ENCODE measurements at places on chromosomes 4 and X. TPM values are rescaled to one million over a fixed set of nuclear protein-coding genes. Genes with fewer than 3 reads are reported as not detected.

CCNA2 gene
- total RNA-seq = 0.25 TPM

DNA sequence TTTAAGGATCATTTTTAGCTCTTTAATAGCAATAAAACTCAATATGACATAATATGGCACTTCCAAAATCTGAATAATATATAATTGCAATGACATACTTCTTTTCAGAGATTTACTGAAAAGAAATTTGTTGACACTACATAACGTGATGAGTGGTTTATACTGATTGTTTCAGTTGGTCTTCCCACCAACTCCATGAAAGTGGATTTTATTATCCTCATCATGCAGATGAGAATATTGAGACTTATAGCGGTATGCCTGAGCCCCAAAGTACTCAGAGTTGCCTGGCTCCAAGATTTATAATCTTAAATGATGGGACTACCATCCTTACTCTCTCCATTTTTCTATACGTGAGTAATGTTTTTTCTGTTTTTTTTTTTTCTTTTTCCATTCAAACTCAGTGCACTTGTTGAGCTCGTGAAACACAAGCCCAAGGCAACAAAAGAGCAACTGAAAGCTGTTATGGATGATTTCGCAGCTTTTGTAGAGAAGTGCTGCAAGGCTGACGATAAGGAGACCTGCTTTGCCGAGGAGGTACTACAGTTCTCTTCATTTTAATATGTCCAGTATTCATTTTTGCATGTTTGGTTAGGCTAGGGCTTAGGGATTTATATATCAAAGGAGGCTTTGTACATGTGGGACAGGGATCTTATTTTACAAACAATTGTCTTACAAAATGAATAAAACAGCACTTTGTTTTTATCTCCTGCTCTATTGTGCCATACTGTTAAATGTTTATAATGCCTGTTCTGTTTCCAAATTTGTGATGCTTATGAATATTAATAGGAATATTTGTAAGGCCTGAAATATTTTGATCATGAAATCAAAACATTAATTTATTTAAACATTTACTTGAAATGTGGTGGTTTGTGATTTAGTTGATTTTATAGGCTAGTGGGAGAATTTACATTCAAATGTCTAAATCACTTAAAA is 15.3 kb downstream of the ALB start:
- H3K4me3 ChIP-seq = no peak overlapping the region
- DNase-seq = no peak
- no peaks in the 10 kb centered on the region for H3K4me1 ChIP-seq
- no peaks in the 10 kb centered on the region for H3K36me3 ChIP-seq

DNA sequence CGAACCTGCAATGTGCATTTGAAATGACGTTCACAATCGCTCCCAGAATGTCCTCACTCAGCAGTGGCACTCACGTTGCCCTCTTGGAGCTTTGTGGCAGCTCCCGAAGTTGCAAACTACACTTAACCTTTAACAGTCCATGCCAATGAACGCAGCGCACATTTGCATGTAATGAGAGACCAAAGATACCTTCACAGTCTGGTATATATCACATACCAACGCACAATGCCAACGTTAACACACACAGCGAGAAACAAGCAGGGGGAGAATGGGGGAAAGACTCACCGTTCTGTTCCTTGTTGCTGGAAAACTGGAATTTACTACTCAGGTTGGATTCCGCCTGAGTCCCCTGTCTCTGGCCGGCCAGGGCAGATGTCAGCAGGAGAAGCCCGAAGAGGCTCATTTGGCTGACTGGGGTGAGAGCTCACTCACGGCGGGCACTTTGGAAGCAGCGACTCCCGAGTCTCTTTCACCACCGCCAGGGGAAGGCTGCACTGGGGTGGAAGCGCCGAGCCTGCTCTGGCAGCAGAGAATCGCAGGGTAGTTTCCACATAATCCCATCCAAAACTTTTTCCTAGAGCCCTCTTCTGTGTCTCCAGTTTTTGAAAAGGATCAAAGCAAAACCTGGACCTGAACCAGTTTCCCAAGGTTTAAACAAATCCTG is 966 bp downstream of the PDGFC start:
- no peak for DNase-seq
- peaks cover 27% of the 10 kb centered on the region for H3K27me3 ChIP-seq
- no peaks in the 10 kb centered on the region for H3K4me1 ChIP-seq
- H3K27ac ChIP-seq = no peak overlapping the region
- H3K4me3 ChIP-seq = peak overlapping the region; percentile 72
- no peaks in the 10 kb centered on the region for H3K36me3 ChIP-seq

GRCh38 chr4:41887821-41888686 is 47.2 kb upstream of the TMEM33 start:
- H3K4me3 ChIP-seq = no peak overlapping the region
- no peak for DNase-seq
- H3K4me1 ChIP-seq = peaks cover 2% of the 10 kb centered on the region
- no peak overlapping the region for H3K27ac ChIP-seq
- no peaks in the 10 kb centered on the region for H3K36me3 ChIP-seq
- H3K27me3 ChIP-seq = peaks cover 68% of the 10 kb centered on the region

GRCh38 chr4:78644744-78645330 is 93.3 kb downstream of the ANXA3 start:
- no peak overlapping the region for H3K4me3 ChIP-seq
- peak overlapping the region; percentile 43 for H3K27ac ChIP-seq
- H3K27me3 ChIP-seq = peaks cover 14% of the 10 kb centered on the region
- H3K36me3 ChIP-seq = no peaks in the 10 kb centered on the region
- DNase-seq = peak; percentile 8

ZNF518B gene
- total RNA-seq = 24.2 TPM

GRCh38 chr4:109816894-109817293 is 1.3 kb downstream of the GAR1 start:
- DNase-seq = no peak
- H3K4me3 ChIP-seq = peak overlapping the region; percentile 99
- H3K36me3 ChIP-seq = peaks cover 18% of the 10 kb centered on the region
- no peaks in the 10 kb centered on the region for H3K27me3 ChIP-seq
- H3K4me1 ChIP-seq = peaks cover 40% of the 10 kb centered on the region
- peak overlapping the region; percentile 98 for H3K27ac ChIP-seq

DNA sequence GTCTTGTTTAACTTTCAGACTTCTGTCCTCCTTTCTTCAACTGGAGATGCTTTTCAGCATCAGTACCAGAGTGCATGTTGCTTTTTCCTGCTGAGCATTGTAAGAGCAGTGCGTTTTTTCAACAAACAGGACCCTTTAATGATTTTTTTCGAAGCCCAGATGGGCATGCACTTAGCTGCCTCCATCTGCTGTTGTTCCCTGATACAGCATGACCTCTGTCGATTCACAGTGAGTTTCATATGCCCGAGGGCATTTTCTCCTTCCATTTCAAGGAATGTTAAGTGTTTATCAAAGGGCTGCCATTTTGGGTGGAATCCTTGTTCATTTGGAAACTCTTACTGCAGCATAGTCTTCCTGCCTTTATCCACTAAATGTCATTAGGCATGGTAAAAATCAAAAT is 428.6 kb downstream of the DTHD1 start:
- no peaks in the 10 kb centered on the region for H3K4me1 ChIP-seq
- no peak for DNase-seq
- H3K27ac ChIP-seq = no peak overlapping the region
- no peak overlapping the region for H3K4me3 ChIP-seq

BMPR1B gene
- total RNA-seq = not detected

UGT2A1 gene
- total RNA-seq = not detected

- H3K27me3 ChIP-seq = no peaks in the 10 kb centered on the region
- no peak overlapping the region for H3K27ac ChIP-seq
- no peaks in the 10 kb centered on the region for H3K4me1 ChIP-seq
- H3K4me3 ChIP-seq = no peak overlapping the region
- no peaks in the 10 kb centered on the region for H3K36me3 ChIP-seq
These were observed 378.3 kb upstream of the FMR1 start for GRCh38 chrX:147533426-147533825.

MXRA5 gene
- total RNA-seq = not detected

DACH2 gene
- not detected for total RNA-seq

GRCh38 chr4:8828869-8829268 is 42.8 kb downstream of the HMX1 start:
- no peaks in the 10 kb centered on the region for H3K4me1 ChIP-seq
- no peak overlapping the region for H3K27ac ChIP-seq
- no peaks in the 10 kb centered on the region for H3K36me3 ChIP-seq
- no peak overlapping the region for H3K4me3 ChIP-seq
- peaks cover 3% of the 10 kb centered on the region for H3K27me3 ChIP-seq
- no peak for DNase-seq

DNA sequence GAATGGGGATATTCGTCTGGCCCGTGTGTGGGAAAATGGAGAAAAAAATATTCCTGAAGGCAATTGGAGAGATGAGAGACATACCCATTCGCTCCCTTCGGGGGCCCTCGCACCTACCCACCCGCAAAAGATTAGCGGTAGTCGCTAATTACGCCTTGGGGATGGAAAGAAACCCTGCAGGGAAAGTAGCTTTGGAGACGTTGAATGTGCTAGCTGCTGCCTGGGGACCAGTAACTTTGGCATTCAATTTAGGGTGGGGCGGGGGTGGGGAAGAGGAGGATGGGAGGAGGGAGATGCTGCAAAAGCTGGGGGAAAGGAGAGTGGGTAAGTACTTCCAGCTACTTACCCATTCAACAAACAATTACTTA is 407 bp upstream of the ZC4H2 start:
- no peaks in the 10 kb centered on the region for H3K36me3 ChIP-seq
- peak overlapping the region; percentile 88 for H3K27ac ChIP-seq
- no peaks in the 10 kb centered on the region for H3K27me3 ChIP-seq
- H3K4me3 ChIP-seq = peak overlapping the region; percentile 97
- no peak for DNase-seq

GRCh38 chr4:90126805-90127204 is 389 bp upstream of the CCSER1 start:
- peak overlapping the region; percentile 60 for H3K27ac ChIP-seq
- H3K36me3 ChIP-seq = peaks cover 4% of the 10 kb centered on the region
- DNase-seq = no peak
- peaks cover 18% of the 10 kb centered on the region for H3K4me1 ChIP-seq
- H3K4me3 ChIP-seq = peak overlapping the region; percentile 90

DNA sequence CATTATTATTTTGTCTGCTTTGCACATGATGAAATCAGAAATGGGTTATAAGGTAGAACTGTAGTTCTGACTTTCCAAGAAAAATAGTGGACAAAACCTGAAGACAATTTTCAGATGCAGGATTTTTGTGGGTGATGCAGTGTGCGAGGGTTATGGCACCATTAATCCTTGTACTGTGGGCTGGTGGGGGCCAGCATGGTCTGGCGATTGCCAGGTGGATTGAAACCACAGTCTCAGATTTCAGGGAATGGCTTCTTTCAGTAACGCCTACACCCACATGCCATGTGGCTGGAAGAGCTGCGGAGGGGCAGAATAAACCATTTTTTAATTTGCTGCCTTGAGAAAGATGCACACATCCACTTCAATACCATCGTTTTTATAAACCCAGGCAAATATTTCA is 150.5 kb downstream of the ARSF start:
- no peaks in the 10 kb centered on the region for H3K27me3 ChIP-seq
- no peak overlapping the region for H3K27ac ChIP-seq
- DNase-seq = no peak
- no peak overlapping the region for H3K4me3 ChIP-seq

KCTD8 gene
- not detected for total RNA-seq

C4orf51 gene
- total RNA-seq = not detected

NXF2 gene
- not detected for total RNA-seq

LRP2BP gene
- total RNA-seq = 2.1 TPM

GRCh38 chr4:3449047-3449573 is 7.3 kb downstream of the HGFAC start:
- H3K27ac ChIP-seq = no peak overlapping the region
- H3K27me3 ChIP-seq = peaks cover 5% of the 10 kb centered on the region
- no peak overlapping the region for H3K4me3 ChIP-seq
- no peak for DNase-seq

- DNase-seq = no peak
- H3K4me1 ChIP-seq = no peaks in the 10 kb centered on the region
- H3K27ac ChIP-seq = no peak overlapping the region
- H3K27me3 ChIP-seq = no peaks in the 10 kb centered on the region
- no peaks in the 10 kb centered on the region for H3K36me3 ChIP-seq
These were observed 65.5 kb downstream of the ZNF81 start for GRCh38 chrX:47902161-47902560.

DNA sequence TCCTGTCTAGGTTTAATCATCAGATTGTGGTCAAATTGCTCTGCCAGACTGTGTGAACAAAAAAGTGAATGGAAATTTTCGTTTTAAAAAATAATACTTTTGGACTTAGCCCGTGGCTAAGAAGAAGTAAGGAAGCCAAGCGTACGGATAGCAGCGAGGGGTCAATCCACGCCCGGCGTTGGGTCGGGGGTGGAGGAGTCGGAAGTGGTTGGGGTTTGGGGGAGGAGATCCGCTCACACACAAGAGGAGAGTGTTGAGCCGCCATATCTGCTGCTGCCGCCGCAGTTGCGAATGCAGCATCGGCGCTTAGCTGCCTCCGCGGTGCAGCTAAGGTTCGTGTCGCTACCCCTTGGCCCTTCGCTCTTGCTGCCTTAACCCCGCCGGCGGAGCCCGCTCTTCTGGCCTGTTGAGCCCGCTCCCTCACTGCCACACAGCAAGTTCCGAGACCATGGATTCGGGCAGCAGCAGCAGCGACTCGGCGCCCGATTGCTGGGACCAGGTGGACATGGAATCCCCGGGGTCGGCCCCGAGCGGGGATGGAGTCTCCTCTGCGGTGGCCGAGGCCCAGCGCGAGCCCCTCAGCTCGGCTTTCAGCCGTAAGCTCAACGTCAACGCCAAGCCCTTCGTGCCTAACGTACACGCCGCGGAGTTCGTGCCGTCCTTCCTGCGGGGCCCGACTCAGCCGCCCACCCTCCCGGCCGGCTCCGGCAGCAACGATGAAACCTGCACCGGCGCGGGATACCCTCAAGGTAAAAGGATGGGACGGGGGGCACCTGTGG is at the start of gene GSPT2:
GSPT2 (plus strand) TSS at position 264 of the 779 bp plus-strand sequence; CDS start at position 449, 185 bp downstream.
- peaks cover 5% of the 10 kb centered on the region for H3K4me1 ChIP-seq
- DNase-seq = no peak
- peak within 1 kb of the TSS; percentile 77 for H3K27ac ChIP-seq
- H3K36me3 ChIP-seq = no peaks in the 10 kb centered on the region
- no peaks in the 10 kb centered on the region for H3K27me3 ChIP-seq

GRCh38 chr4:11949355-11949754 is 520.7 kb upstream of the HS3ST1 start:
- no peaks in the 10 kb centered on the region for H3K36me3 ChIP-seq
- H3K27me3 ChIP-seq = no peaks in the 10 kb centered on the region

MXD4 gene
- 81.4 TPM for total RNA-seq

GRCh38 chr4:178142724-178143123 is 700.5 kb upstream of the AGA start:
- H3K27ac ChIP-seq = no peak overlapping the region
- no peaks in the 10 kb centered on the region for H3K27me3 ChIP-seq
- no peak for DNase-seq

- H3K4me3 ChIP-seq = no peak overlapping the region
- peaks cover 2% of the 10 kb centered on the region for H3K36me3 ChIP-seq
- H3K27ac ChIP-seq = no peak overlapping the region
These were observed 167.7 kb downstream of the NPNT start for GRCh38 chr4:106063009-106063408.

DTHD1 gene
- total RNA-seq = 0.52 TPM

GRCh38 chr4:8544282-8544681 is 35.9 kb upstream of the GPR78 start:
- H3K27me3 ChIP-seq = no peaks in the 10 kb centered on the region
- no peaks in the 10 kb centered on the region for H3K36me3 ChIP-seq
- no peak overlapping the region for H3K4me3 ChIP-seq
- H3K27ac ChIP-seq = no peak overlapping the region

RNF212 gene
- 2.1 TPM for total RNA-seq

LDB2 gene
- not detected for total RNA-seq

TBC1D9 gene
- 0.76 TPM for total RNA-seq
